ENCODE measurements at places on chromosomes 11 and 22.

DNA sequence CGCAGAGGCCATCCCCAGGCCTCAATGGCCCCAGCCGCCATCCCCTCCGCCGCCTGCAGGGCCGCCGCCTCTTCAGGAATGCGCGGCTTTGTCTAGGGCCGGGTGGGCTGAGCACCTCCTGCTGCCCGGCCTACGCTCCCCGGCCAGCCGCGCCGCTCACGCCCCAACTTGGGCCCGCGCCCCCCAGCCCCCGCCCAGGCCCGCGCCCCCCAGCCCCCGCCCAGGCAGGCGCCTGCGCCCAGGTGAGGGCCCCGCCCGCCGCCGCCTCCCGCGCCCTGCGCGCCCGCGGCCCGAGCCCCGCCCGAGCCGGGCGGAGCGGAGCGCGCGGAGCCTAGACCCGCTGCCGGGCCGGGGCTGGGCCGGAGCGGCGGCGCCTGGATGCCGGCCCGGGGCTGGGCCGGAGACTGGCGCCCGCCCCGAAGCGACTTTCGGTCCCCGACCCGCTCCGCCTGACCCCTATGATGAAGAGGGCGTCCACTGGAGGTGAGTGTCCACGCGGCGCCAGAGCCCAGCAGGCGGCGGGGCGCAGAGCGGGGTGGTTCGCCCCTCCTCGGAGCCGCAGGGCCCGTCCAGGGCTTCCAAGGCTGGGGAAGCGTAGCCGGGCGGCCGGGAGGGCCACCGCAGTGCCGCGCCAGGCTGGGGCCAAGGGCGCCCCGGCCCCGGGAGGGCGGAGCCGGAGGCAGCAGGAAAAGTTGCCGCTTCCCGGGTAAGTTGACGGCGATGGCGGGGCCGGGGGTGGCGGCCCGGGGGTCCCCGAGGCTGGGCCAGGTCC lies 34.3 kb upstream of the PRODH start:
- no peak for DNase-seq

GRCh38 chr11:1652771-1653540 lies 23.4 kb downstream of the KRTAP5-5 start:
- DNase-seq = peak; percentile 67

- no peak for DNase-seq
Measured at GRCh38 chr11:128497061-128497775, 90.1 kb downstream of the ETS1 start.

DNA sequence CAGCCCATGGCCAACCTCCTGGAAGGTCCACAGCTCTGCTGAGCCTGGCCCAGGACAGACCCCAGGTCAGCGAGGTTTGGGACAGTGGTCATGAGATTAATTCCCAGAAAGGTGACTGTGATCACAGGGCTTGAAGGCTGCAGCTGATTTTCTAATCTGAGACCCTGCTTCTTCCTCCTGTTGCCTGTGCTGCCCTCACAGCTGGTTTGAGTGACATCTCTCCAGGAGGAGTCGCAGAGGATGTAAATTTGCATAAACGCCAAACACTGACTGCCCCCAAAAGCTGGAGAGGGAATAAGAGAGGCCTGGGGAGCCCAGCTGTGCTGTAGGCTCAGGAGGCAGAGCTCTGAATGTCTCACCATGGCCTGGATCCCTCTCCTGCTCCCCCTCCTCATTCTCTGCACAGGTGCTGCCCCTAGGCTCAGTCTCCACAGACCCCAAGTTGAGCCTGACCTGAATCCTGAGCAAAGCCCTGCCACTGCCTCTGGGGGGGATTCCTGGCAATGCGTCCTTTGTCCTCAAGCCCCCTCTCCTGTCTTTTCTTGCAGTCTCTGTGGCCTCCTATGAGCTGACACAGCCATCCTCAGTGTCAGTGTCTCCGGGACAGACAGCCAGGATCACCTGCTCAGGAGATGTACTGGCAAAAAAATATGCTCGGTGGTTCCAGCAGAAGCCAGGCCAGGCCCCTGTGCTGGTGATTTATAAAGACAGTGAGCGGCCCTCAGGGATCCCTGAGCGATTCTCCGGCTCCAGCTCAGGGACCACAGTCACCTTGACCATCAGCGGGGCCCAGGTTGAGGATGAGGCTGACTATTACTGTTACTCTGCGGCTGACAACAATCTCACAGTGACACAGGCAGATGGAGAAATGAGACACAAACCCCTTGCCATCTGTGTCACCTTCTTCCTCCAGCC lies 23.8 kb downstream of the GGTLC2 start:
- no peak for DNase-seq

GRCh38 chr11:46520971-46521745 lies 72.7 kb downstream of the AMBRA1 start:
- DNase-seq = no peak

GRCh38 chr11:79564288-79564925 lies 123.6 kb upstream of the TENM4 start:
- DNase-seq = no peak

GRCh38 chr11:134763030-134763388 lies 351.0 kb upstream of the B3GAT1 start:
- DNase-seq = no peak

GRCh38 chr11:44165432-44165831 lies 70.0 kb downstream of the EXT2 start:
- no peak for DNase-seq

DNA sequence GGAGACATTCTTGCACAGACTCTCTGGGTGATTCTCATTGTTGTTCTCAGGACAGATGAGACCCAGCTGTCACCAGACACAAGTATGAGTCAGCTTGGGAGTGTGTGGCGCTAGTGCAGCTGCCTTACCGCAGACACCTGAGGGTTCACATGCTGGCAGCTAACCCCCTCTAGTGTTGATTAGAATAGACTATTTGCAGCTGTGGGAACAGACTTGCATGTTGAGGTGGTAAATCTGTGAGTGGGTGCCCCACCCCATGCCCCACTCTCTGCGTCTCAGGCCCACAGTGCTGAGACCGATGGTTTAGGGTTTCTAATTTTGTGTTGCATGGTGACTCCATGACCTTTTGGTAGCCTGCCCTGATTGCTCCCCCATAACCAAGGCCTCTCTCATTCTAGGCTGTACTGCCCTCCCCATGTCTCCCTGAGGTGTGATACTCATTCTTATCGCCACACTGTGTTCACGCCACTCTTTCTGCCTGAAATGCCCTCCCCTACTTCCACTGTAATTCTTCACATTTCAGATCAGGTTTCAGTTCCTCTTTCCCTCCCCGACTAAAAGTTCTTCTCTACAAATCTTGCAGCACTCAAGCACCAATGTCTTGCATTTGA lies 73.7 kb upstream of the KIRREL3 start:
- no peak for DNase-seq

DNA sequence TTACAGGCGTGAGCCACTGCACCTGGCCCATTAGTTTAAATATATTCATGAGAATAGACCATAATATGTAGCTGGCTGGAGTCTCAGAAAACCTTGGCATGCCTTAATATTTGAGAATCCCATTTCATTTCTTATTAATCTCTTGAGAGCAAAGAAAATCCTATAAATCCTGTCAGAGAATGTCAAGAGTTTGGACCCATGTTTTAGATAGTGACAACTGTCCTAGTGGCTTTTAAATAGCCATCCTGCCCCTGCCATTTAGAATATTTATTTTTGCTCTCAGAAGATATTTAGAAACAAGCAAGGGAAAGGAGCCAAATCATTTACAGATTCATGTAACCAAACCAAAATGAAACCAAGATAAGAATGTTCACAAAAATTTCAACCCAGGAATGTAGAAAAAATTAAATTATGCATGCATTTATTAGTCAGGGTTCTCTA lies 107.2 kb downstream of the SWAP70 start:
- DNase-seq = no peak

GRCh38 chr22:25448435-25449051 lies 115.9 kb upstream of the GRK3 start:
- DNase-seq = no peak

- DNase-seq = no peak
Measured at GRCh38 chr11:134333946-134334345, 2.2 kb downstream of the GLB1L2 start.

GRCh38 chr11:115964091-115964490 lies 459.9 kb upstream of the CADM1 start:
- DNase-seq = no peak

DNA sequence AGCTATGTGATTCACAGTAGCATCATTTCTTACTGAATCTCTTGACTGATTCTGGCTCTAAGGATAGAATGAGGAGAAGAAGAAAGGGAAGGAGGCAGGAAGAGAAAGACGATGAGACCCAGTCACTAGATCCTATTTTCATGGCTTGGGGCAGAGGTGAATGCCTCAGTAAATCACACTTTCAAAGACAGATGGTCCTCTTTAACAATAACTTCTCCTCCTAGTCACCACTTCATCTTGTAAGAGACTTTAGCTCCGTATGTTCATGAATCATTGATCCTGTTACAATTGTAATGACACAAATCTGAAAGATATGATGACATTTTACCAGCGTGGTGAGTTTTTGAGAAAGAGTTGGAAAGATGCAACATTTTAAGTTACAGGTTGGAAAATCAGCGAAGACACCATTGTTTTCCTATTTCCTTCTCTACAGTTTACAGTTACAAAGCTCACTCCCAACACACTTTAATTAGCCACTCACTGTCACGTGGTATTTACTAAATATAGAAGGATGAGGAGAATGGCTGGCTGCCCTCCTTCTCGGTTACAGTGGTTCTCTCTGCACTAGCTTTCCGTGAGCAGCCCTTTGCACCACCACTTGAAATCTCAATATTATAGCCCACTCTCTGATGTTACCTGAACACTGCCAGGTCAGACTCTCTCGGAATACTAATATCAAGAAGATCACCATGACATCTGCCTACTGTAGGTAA lies 205.8 kb downstream of the CADM1 start:
- DNase-seq = no peak

DNA sequence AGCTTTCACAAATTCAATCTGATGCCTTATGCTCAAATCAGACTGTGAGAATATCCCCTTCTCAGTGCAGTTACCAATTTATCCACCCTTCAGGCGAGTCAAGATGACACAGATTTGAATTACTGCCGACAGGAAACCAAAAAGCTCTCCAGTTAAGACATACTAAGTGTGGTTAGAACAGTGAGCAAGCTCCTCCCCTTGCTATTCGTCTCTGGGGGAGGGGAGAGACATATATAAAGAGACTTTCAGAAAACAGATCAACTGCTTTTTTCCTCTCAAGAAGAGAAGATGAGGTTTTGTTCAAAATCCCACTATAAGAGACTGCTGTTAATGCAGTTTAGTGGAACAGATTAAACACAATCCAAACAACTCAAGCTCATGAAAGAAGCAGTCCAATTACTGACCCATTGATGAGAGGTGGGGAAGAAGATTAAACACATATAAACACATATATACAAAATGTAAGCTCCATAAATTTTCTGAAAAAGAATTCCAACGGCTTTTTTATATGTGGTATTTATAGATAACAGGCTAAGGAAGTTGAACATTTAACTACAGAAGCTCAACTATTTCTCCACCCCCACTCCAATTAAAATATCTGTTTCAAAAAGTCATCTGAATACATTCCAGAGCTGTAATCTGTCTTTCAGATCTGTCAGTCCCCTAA lies 102.7 kb downstream of the MRTFA start:
- peak; percentile 41 for DNase-seq

- DNase-seq = no peak
Measured at GRCh38 chr11:115990004-115990447, 485.8 kb upstream of the CADM1 start.

GRCh38 chr11:71244116-71244810 lies 8.1 kb downstream of the SHANK2 start:
- DNase-seq = no peak

- DNase-seq = no peak
Measured at GRCh38 chr22:42642806-42643633, 2.6 kb upstream of the ATP5MGL start.

DNA sequence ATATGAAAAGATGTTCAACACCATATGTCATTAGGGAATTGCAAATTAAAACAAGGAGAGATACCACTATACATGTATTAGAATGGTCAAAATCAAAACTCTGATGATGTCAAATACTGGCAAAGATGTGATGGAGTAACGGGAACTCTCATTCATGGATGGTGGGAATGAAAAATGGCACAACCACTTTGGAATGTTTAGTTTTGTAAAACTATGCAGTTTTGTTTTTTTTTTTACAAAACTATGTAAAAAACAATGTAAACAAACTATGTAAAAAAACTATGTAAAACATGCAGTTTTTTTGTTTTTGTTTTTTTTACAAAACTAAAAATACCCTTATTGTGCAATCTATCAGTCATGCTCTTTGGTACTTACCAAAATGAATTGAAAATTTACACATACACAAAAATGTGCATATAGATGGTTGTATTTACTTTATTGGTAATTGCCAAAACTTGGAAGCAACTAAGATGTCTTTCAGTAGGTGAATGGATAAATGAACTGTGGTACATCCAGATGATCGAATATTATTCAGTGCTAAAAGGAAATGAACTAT lies 5.0 kb upstream of the USP47 start:
- no peak for DNase-seq

DNA sequence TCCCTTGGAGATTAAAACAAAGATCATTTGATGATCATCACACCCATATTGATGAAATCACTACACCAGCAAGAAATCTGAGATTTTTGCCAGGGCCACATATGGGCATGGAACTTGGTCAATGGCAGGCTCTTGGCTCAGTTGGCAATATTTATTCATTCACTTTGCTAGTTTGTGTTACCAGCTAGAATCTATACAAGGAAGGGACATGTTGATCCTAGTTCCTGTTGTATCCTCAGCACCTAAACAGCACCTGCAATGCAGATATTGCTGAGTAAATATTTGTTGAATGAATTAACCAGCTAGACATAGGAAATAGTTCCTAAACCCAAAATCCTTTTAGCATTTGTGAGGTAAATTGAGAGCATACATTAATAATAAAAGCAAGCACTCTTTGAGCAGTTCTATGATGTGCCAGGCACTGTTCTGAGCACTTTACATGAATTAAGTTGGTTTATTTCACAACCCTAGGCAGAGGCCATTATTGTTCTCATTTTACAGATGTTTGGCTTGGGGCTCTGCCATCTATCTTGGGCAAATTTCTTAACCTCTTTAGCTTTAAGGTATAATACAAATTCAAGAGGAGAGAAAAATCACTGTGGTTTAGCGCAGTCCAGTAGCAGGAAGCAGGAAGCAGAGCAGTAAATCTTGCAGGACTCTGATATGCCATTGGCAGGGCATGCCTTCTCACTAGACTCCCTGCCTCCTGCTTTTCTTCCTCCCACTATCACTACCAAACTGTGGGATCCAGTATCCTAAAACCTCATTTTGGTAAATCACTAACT lies 1.6 kb downstream of the TRIM68 start:
- no peak for DNase-seq

GRCh38 chr11:82560836-82561235 lies 172.8 kb downstream of the FAM181B start:
- no peak for DNase-seq

- no peak for DNase-seq
Measured at GRCh38 chr22:35506259-35506570, 34.4 kb upstream of the RASD2 start.

DNA sequence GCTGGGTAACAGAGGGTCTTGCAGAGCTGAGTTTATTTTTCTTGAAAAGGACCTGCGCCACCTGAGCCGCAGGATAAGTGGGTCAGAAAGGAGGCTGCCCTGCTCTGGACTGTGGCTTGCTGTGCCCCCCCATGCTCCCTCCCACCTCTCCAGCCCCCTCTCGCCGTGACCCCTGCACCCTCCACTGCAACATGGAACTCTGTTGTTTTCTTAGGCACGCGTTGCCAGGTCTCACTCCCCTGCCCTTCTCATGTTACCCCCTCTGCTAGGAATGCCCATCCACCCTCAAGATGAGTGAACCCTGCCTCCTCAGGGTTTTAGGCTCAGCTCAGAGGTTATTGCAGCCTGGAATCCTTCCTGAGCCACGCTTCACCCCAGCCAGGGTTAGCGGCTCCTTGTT lies 10.8 kb downstream of the ETS1 start:
- no peak for DNase-seq
